ENCODE measurements at places on chromosomes 12 and 14. TPM values are rescaled to one million over a fixed set of nuclear protein-coding genes. Genes with fewer than 3 reads are reported as not detected.
A peak's percentile ranks its signal among the peaks of the same experiment; 100 is the strongest.

- DNase-seq = no peak
Measured at GRCh38 chr14:100142073-100143040, 17.1 kb downstream of the DEGS2 start.

DNA sequence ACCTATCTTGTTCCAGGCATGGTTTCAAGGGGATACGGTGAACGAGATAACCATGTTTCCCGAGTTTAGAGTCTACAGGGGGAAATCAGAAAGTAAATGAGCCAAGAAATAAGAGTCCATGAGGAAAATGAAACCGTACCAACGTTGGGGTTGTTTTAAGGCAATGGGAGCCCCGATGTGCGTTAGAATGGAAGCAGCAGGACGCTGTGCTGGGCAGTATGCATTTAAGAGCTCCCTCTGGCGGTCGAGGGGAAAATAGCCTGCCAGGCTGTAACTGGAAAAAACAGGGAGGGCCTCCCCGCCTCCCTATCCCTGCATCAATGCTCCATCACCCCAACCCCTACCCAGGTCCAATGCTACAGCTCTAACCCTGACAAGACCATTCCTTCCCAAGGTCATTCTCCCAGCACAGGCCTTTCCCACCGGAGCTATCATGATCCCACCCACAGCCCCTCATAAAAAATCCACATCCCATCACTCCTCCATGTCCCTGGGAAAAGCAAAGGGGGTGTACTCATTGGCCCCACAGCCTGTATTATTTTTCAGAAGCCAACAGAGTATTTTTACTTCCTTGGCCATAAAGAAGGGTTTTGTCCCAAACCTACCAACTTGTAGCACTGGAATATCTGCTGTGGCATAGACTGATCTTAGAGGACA lies 226.3 kb upstream of the NOS1 start:
- DNase-seq = peak; percentile 89

DNA sequence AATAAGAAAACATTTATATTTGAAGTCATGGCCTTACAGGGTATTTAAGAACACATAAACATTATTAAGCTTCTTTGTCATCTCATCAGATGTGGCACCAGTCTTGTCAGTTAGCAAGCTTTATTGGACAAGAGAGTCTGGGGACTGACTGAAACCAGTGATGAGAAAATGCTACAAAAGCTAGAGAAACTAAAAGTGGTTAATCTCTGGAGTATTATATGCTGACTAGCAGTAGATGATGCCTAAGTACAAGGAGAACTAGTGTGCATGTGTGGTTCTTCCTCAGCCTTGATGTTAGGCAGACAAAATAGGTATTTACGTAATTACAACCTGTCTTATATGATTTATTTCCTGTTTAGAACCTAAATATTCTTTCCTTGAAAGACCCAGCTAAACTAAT lies 176.5 kb downstream of the CPNE8 start:
- no peak for DNase-seq

DNA sequence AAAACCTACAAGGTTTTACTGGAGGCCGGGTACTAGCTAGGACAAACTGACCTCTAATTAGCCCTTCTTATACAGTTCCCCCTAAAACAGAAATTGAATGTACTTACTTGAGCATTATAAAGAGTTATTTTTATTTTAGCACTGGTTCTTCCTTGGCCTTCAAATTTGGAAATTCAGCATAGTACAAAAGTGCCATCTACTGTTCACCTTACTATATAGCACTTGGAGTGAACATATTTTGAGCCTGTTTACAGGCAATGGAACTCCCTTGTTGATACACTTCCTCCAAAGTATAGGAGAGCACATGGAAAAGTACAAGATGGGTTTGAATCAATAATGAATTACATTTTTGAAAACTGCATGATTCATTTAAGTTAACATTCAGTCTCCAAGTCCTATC lies 3.9 kb upstream of the POC1B start:
- DNase-seq = no peak

The NEUROD4 gene
- not detected for total RNA-seq

- DNase-seq = no peak
Measured at GRCh38 chr12:71840231-71840847, 780 bp downstream of the TBC1D15 start.
